ENCODE measurements at places on chromosomes 5 and 9.

- DNase-seq, result no peak
These were observed 33.7 kb downstream of the PCDH1 start for GRCh38 chr5:141844414-141845097.

GRCh38 chr5:15501091-15501791 is 1.3 kb downstream of the FBXL7 start:
- DNase-seq, result no peak

- no peak for DNase-seq
These were observed 110.2 kb upstream of the SPIN1 start for GRCh38 chr9:88278036-88278435.

- no peak for DNase-seq
These were observed 570 bp downstream of the CREBRF start for GRCh38 chr5:173056783-173057061.

DNA sequence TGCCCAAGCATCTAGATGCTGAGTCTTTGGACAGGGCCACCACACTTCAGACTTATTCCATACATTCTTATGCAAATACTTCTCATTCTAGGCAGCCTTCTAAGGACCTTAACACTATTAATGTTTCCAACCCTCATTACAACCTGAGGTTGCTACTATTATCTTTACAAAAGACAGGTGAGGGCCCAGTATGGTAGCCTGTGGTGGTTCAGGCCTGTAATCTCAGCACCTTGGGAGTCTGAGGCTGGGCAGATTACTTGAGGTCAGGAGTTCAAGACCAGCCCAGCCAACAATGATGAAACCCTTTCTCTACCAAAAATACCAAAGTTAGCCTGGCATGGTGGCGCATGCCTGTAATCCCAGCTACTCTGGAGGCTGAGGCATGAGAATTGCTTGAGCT is 16.2 kb downstream of the ZFP62 start:
- DNase-seq, result no peak

DNA sequence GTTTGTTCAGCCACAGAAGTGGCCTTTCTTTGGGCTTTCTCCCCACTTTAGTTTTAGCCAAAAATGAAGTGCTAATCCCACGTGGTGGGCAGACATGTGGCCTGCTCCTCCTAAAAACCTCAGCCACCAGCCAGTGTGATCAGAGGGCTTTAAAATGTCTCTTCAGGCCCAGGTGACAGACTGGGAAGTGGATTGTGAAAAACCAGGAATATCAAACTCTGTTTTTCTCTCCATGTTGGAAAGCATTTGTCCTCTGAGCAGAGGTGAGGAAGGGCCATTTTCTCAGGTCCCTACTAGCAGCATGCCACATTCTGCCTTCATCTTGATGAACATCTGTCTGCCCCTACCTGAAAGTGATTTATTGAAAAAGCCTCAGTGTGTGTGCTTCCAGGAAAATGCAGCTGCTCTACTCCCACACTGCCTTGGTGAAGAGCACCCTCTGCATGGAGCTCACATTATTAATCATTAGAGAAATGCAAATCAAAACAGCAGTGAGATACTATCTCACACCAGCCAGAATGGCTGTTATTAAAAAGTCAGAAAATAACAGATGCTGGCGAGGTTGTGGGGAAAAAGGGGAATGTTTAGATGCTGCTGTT is 181.2 kb upstream of the DMAC1 start:
- no peak for DNase-seq

- DNase-seq, result no peak
These were observed 11.1 kb downstream of the TTC39B start for GRCh38 chr9:15295761-15296405.

DNA sequence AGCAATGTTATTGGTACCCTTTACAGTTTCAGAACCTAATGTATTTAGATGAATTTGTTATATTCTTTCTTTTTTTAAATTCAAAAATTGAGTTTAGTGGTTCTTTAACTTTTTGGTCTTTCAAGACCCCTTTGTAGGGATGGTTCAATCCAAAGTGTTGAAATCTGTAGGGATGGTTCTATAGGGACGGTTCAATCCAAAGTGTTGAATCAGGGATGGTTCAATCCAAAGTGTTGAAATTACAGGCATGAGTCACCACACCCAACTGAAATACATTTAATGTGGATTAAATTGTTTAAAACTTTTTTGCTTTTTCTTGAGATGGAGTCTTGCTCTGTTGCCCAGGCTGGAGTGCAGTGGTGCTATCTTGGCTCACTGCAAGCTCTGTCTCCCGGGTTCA is 30.6 kb downstream of the SNX2 start:
- no peak for DNase-seq

- no peak for DNase-seq
These were observed 36.7 kb upstream of the IZUMO3 start for GRCh38 chr9:24582146-24583126.

GRCh38 chr5:142441616-142442015 is 116.8 kb upstream of the SPRY4 start:
- DNase-seq, result no peak

GRCh38 chr9:134689321-134690181 is 47.9 kb downstream of the COL5A1 start:
- DNase-seq, result no peak

GRCh38 chr5:10724781-10725507 is 36.1 kb downstream of the DAP start:
- peak; percentile 34 for DNase-seq

DNA sequence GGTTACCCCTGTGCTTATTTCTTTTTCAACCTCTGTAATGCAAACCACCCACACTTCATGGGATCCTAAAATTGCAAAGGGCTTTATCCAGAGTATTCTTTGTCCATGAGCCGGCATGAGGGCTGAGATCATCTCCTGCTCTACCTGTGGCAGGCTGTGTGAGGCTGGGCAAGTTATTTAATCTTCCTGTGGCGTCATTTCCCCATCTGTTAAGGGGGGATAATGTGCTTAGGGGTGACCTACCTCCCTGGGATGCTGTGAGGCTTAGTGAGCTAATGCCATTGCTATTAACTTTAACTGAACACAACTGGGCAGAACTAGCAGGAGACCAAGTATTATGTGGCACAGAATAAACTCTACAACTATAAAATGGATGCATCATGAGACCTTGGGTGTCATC is 17.0 kb downstream of the FRMPD1 start:
- no peak for DNase-seq

GRCh38 chr9:8871396-8871795 is 1071.8 kb upstream of the DMAC1 start:
- DNase-seq, result no peak

GRCh38 chr5:31993165-31993961 is 180.8 kb downstream of the GOLPH3 start:
- DNase-seq, result no peak

DNA sequence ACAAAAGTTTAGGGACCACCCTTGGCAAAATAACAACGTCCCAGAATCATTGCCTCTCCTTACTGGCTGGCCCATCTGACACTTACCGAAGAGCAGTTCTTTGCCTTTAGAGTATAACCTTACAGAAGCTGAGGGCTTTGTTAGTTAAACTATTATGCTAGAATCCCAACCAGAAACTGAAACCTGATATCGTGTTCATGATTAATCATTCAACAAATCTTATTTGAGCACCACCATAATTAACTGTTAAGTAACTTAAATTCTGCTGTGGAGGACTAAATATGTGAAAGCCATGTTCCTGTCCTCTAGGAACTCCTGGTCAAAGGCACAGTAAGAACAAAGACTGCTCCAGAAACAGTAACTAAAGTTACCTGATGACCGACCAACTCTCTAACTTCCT is 104.9 kb downstream of the ARL15 start:
- no peak for DNase-seq

DNA sequence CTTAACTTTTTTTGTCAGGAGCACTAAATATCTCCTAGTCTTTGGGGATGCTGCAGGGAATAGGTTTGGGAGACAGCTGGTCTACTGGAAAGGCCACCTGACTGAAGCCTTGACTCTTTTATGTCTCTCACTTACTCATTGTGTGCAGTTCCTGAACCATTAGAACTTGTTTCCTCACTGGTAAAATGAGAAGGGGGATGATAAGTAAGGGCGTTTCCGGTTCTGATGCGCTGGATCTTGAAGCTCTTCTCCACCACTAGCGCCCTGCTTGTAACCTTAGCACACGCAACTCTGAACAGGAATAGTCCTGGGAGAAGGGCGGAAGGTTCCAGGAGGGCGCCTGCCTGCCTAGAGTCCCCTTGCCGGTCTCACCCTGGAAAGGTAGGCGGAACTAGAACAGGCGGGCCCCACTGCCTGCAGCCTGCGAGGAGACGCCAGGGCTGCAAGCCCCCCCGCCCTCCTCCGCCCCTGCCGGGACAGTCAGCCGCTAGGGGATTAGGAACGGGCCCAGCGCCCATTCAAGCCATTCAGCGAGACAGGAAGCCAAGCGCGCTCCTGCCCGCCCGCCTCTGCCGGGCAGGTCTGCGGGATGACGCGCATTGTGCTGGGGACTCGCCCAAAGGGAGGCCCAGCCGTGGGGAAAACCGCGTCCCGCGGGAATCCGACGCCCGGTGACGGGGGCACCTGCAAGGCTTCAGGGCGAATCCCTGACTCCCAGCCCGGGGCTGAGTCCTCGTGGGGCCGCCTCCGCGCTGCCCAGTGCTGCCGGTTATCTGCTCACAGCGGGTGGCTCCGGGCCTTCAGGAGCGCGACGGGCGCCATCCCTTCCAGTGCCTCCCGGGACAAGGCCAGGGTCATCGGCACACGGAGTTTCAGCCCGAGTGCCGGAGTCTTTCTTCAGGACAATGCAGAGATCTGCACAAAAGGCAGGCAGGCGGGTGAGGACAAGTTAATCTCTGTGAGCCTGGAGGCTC is 44.0 kb upstream of the XPA start:
- DNase-seq, result no peak

GRCh38 chr5:62268792-62269191 is 37.2 kb upstream of the KIF2A start:
- DNase-seq, result no peak

All from hematopoietic multipotent progenitor cell treated with erythropoietin and hydrocortisone succinate and interleukin-3 and kit ligand, for 17 days (in vitro differentiated cells).